NCI-H460 (cell line): ENCODE measurements at places on chromosomes 13 and 19.
A peak's percentile ranks its signal among the peaks of the same experiment; 100 is the strongest.

DNA sequence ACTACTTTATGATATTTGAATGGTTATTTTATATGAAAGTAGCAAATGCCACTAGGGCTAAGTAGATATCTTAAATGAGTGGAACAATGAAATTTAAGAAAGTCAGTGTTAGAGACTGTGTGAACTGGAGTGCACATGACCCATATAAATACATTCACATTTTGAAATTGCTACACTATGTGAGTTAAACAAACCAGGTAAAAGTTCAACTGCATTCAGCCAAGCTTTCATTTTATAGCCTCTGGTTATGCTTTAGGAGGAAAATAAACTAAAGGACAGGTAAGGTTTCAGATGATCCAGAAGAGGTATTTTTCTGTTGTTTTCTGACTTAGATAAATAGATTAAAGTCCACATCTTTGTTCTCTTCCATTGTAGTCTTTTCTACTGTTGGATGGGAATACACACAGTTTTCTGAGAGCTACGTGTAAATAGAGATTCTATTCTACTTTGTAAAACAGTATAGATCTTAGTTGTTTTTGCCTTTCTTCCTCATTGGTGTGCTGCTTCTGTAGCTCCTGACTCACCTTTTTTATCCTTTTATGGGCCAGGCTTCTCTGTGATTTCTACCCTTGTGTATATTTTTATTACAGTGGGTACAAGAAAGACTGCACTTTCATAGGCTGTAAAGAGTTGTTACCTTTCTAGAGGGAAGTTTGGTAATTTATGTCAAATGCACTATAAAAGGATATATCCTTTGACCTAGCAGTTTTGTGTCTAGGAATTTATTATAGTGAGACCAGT lies 54.6 kb upstream of the KCTD4 start:
- DNase-seq = no peak

DNA sequence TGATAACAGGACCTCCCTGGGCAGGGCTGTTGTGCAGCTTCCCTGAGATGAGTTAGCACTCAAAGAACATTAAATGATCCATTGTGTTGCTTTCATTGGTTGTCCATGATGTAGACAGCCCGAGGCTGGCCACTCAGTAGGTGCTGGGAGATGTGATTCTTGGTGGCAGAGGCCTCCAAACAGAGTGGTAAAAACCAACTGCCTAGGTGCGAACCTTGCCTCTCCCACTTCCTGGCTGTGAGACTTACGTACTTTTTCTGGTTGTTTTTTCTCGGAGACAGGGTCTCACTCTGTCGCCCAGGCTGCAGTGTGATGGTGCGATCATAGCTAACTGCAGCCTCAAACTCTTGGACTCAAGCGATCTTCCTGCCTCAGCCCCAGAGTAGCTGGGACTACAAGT lies 6.2 kb downstream of the SARS2 start:
- no peak for DNase-seq

DNA sequence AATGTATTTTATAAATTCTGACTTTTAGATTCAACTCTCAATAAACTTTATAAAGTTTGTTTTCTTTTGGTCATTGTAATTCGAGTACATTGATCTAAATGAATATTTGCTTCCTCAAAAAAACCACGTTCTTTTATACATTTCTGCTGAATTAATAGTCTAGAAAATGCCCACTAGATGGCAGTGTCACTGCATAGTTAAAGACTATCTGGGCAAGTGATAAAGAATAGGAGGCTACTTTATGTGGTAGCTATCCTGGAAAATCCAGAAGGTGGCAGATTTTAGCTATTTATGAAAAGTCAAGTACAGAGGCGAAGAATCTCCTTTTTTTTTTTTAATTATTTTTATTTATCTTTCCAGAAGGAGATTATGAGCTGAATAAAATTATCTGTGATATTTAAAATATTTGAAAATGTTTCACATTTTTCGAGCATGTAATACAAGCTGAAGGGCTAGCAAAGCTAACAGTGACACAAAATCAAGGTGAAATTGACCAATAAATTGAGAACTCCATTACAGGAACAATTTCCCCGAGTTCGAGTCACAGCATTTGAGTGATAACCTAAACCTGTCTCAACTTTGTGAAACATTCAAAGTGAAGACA lies 221.8 kb downstream of the OLFM4 start:
- DNase-seq = peak; percentile 67

DNA sequence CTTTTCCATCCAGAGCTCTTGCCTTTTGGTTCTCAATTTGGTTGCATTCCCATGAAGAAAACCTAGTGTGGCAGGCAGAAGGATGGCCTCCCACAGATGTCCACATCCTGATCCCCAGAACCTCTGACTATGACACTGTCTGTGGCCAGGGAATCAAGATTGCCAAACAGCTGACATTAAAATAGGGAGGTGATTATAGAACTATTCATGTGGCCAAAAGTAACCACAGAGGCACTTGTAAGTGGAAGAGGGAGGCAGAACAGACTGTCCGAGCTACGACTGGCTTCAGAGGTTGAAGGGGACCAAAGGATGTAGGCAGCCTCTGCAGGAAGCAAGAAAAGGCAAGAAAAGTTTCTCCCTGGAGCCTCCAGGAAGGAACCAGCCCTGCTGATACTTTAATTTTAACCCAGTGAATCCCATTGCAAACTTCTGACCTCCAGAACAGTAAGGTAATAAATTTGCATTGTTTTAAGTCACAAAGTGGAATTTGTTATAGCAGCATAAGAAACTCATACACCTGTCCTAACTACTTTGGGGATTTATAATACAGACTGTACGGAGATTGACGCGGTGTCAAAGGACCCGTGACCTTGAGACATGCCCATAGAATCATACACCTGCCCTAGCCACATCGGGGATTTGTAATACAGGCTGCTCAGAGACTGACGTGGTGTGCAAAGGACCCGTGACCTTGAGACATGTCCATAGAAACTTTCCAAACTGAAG lies 106.5 kb downstream of the ATP11A start:
- no peak for DNase-seq

DNA sequence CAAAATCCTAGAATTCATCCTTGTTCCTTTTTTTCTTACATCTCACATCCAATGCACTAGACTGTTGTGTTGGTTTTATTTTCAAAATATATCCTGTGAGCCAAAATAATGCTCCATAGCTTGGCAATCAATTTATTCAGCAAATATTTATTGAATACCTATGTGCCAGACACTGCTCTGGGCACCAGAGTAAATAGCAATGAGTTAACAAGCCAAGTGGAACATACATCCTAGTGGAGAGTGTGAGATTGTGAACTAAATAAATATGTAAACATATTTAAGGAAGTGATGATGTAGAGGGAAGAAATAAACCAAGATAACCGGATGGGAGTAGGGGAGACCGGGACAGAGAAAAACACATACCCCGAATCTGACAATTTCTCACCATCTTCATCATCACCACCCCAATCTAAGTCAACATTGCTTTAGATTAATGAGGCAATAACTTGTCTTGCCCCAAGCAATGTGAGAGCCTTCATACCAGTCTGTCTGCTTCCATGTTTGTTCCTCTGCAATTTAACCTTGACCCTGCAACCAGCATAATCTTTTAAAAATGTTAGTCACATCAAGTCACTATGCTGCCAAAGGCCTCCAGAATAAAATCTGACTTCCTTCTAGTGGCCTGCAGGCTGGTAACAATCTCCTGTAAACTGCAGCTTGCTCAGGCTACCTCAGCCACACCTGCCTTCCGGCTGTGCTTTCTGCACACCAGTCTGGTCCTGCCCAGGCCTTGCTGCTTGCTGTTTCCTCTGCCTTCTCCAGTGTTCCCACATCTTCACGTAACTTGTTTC lies 199.2 kb downstream of the DLEU7 start:
- peak; percentile 67 for DNase-seq

GRCh38 chr13:97497400-97497799 lies 63.4 kb downstream of the RAP2A start:
- DNase-seq = no peak

DNA sequence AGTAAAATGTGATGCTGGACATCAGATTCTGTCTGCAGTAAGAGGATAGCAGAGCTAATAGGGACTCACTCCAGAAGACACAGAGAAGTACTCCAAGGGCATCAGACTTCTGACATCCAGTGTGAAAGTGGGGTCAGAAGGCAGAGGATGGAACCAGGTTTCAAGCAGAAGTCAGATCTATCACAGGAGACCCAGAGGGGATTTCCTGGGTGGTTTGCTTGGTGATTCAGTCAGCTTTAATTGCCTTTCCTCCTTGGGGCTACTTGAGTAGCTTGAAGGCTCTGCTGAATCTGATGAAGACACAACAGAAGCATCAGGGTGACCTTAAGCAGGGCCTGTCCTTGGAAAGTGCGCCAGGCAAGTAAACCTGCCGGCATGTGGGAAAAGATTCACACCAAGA lies 300.6 kb downstream of the COG6 start:
- DNase-seq = no peak

DNA sequence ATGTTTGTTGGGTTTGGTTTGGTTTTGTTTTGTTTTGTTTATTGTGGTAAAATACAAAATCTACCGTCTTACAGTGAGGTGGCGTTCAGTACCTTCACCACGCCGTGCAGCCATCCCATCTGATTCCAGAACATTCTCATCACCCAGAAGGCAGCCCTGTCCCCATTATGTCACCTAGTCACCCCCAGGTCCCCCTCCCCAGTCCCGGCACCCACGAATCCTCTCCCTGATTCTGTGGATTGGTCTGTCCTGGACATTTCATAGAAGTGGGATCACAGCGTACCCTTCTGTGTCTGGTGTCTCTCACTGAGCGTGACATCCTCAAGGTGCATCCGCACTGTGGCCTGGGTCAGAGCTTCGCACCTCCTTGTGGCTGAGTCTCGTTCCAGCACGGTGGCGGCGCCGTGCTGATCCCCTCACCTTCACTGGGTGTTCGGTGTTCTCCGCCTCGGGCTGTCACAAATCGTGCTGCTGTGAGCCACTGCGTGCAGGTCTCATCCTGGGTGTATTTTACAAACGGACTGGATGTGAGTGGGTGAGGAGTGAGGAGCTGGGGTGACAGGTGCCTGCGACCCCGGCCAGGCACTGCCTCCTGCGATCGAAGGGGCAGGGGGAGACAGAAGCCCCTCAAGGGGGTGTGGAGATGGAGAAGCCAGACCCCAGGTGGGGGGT lies 580 bp upstream of the TEKTIP1 start:
- no peak for DNase-seq

- DNase-seq = no peak
Measured at GRCh38 chr13:97390941-97391600, 42.9 kb upstream of the RAP2A start.
